ENCODE measurements at places on chromosomes 11 and 22.
A peak's percentile ranks its signal among the peaks of the same experiment; 100 is the strongest.

DNA sequence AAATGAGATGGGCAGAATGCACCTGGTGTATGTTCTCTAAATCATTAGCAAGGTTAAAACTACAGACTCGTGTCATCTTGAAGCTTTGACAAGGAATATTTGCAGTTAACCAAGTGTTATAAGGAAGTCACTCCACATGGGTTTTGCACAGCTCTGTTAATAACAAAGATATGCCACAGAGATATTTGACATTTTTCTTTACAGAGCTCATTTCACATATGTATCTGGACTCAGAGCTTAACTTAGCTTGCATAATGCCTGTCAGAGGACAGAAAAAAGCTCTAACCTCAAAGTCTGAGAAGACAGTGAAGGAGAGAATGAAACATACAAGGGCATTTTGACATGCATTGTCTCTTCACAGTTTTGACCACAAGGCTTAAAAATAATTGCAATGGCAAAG lies 105.5 kb downstream of the C11orf87 start:
- no peak for DNase-seq

GRCh38 chr11:69086152-69087132 lies 37.7 kb downstream of the TPCN2 start:
- DNase-seq: no peak

- no peak for DNase-seq
Measured at GRCh38 chr11:64764753-64765152, 5.0 kb upstream of the PYGM start.

- no peak for DNase-seq
Measured at GRCh38 chr11:109668973-109669634, 247.1 kb downstream of the C11orf87 start.

GRCh38 chr22:17563936-17564391 lies 666 bp downstream of the SLC25A18 start:
- no peak for DNase-seq

GRCh38 chr11:19374151-19374569 lies 133.4 kb upstream of the E2F8 start:
- DNase-seq: no peak

- no peak for DNase-seq
Measured at GRCh38 chr11:104895634-104896033, 2.6 kb downstream of the CASP12 start.

DNA sequence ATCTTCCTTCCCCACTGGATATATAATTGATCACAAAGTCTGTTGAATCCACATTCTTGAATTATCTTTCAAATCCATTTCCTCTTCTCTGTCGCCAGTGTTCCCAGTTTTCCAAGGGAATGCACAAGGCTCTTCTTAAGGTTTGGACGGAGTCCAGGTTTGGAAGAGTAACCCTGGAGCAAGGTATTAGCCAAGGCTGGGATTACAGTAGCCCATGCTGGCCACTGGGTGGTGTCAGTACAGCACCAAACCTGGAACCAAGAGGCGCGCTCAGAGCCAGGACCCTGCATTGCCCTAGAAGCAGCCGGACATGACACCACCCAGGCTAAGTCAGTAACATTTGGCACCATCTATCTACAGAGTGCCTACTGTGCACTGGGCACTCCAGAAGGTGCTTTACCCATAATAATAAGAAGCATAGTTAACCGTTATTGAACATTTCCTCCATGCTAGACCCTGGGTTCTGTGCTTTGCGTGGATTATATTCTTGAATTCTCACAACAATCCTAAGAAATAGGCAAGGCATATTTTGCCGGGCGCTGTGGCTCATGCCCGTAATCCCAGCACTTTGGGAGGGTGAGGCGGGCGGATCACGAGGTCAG lies 48.0 kb upstream of the CLPB start:
- DNase-seq: peak; percentile 26

- DNase-seq: peak; percentile 81
Measured at GRCh38 chr11:65524741-65525545, at the start of gene SCYL1. SCYL1 (plus strand) TSS chr11:65525083; CDS start chr11:65525154, 71 bp downstream.

DNA sequence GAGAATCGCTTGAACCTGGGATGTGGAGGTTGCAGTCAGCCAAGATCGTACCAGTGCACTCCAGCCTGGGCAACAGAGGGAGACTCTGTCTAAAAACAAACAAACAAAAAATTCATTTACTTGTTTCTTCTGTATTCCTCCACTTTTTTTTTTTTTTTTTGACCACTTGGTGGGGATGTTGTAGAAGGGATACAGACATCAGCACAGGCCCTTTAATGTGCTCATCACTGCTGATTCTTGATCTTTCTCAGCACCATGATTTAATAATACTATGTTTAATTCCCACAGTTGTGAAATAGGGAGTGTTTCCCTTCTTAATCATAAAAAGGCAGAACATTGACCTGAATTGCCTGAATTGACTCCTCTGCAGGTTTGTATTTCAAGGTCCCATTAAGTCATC lies 4.5 kb downstream of the TTC9C start:
- DNase-seq: no peak

All from stimulated activated CD4-positive, alpha-beta T cell treated with anti-CD3 and anti-CD28 coated beads, Interleukin-12 subunit alpha, Interleukin-12 subunit beta, amount 100 ng/mL, for 4 hours (primary cell).